ENCODE measurements at places on chromosomes 1 and 21.

DNA sequence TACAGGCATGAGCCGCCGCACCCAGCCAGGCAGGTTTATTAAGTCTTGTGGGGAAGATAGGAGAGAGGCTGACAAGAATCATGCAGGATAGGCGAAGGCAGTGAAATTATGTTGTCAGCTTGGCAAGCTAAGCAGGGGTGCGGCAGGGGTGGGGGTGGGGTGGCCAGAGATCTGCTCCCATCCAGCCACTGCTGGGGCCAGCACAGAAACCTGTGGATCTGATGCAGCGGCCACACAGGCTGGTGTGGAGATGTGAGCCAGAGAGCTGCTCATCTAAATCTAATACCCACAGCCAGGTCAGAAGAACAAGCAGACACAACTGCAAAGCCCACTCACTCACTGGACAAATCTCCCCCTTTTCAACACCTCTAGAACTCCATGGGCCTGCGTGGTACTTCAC, 68.7 kb downstream of the KCTD3 start:
- no peak for DNase-seq

- no peak for DNase-seq
Measured at GRCh38 chr1:117641536-117641935, 35.7 kb downstream of the TENT5C start.

DNA sequence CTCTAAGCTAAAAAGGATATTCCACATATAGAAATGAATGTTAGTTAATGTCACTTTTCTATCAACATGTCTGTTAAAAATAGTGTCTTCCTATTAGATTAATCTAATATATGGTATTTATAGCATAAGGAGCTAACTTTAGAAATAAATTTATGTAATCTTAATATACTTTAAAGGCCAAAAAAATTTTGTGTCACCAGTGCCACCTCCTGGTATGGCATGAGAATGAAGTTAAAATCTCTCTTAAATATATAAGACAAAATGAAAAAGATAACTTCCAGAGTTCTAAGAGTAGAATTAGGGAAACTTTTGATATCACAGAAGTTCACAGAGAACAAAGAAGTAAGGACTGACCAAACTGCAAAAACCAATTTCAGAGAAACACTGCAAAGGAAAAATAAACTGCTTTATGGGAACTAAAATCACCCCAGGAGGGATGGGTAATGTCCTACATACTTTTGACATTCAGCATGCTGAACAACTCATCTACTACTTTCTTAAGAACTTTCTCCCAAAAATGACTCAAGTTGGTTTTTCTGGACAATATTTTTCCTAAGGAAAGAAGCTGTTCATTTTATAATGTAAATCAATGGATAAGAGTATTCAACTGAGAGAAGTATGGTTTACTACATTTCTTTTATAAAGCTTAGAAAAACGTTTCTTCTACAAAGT, 82.8 kb downstream of the TRIM33 start:
- no peak for DNase-seq

GRCh38 chr1:21262293-21263051, 27.8 kb downstream of the ECE1 start:
- no peak for DNase-seq

DNA sequence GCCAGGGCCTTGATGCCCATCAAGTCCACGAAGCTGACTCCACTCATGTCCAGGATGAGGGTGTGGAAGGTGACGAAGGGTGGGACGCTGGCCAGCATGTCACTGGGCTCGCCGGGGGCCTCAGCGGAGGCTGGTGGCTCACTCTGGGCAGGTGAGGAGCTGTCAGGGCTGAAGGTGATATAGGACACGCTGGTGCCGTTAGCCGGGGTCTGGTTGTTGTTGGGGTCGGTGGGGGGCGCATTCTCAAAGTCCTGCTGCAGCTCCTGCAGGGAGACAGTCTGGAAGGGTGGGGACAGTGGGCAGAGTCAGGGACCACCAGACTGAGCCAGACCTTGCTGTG, 21.7 kb downstream of the SLC26A9 start:
- no peak for DNase-seq

GRCh38 chr21:27094184-27094948, 127.5 kb upstream of the ADAMTS5 start:
- no peak for DNase-seq

GRCh38 chr1:203177036-203177405, 1.4 kb upstream of the MYBPH start:
- no peak for DNase-seq

GRCh38 chr1:6397844-6398441, 4.4 kb upstream of the ACOT7 start:
- DNase-seq = no peak

Measured in ecto neural progenitor cell (in vitro differentiated cells).